Colonic mucosa (tissue), 4 donors: ENCODE measurements at places on chromosomes 2 and 18.
A peak's percentile ranks its signal among the peaks of the same experiment; 100 is the strongest.

GRCh38 chr18:45355944-45356520 lies 259.2 kb upstream of the SLC14A2 start:
- H3K27ac ChIP-seq, result no peak overlapping the region
- no peaks in the 10 kb centered on the region for H3K4me1 ChIP-seq
- H3K27me3 ChIP-seq, result no peaks in the 10 kb centered on the region
- DNase-seq, result no peak

GRCh38 chr2:143371616-143372015 lies 242.4 kb downstream of the ARHGAP15 start:
- no peaks in the 10 kb centered on the region for H3K27me3 ChIP-seq
- no peaks in the 10 kb centered on the region for H3K36me3 ChIP-seq
- H3K4me3 ChIP-seq, result no peak overlapping the region
- no peak overlapping the region for H3K27ac ChIP-seq

GRCh38 chr2:2590841-2591541 lies 259.9 kb upstream of the MYT1L start:
- no peak overlapping the region for H3K27ac ChIP-seq
- no peak overlapping the region for H3K4me3 ChIP-seq
- no peaks in the 10 kb centered on the region for H3K27me3 ChIP-seq
- DNase-seq, result no peak
- no peaks in the 10 kb centered on the region for H3K4me1 ChIP-seq

GRCh38 chr2:136215908-136216472 lies 98.0 kb upstream of the CXCR4 start:
- H3K27me3 ChIP-seq, result no peaks in the 10 kb centered on the region
- no peak overlapping the region for H3K27ac ChIP-seq
- no peaks in the 10 kb centered on the region for H3K36me3 ChIP-seq

DNA sequence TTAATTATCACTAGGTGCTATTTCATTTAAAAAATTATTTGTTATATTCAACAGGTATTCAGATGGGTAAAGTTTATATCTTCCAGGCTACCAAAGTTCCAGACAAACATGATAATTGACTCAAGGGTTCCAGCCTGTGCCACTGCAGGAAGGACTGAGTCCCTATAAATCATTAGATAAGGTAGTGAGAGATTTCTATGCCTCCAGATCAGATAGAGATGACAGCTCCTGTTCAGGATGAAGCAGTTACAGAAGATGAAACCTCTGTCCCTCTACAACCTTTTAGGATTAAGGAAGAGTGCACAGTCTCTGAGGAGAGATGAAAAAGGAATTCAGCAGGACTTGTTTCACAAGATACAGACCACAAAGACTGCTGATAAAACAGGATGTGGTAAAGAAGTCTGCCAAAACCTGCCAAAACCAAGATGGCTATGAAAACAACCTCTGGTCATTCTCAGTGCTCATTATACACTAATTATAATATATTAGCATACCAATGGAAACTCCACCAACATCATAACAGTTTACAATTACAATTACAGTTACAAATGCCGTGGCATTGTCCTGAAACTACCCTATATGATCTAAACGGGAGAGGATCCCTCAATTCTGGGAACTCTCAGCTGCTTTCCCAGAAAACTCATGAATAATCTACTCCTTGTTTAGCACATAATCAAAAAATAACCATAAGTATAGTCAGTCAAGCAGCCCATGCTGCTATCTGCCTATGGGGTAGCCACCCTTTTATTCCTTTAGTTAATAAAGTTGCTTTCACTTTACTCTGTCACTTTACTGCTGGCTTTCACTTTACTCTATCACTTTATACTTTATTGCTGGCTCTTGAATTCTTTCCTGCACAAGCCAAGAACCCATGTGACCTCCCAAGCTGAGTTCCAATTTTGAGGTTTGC lies 288.5 kb downstream of the PDE11A start:
- no peaks in the 10 kb centered on the region for H3K27me3 ChIP-seq
- no peaks in the 10 kb centered on the region for H3K4me1 ChIP-seq
- no peaks in the 10 kb centered on the region for H3K36me3 ChIP-seq
- no peak for DNase-seq

DNA sequence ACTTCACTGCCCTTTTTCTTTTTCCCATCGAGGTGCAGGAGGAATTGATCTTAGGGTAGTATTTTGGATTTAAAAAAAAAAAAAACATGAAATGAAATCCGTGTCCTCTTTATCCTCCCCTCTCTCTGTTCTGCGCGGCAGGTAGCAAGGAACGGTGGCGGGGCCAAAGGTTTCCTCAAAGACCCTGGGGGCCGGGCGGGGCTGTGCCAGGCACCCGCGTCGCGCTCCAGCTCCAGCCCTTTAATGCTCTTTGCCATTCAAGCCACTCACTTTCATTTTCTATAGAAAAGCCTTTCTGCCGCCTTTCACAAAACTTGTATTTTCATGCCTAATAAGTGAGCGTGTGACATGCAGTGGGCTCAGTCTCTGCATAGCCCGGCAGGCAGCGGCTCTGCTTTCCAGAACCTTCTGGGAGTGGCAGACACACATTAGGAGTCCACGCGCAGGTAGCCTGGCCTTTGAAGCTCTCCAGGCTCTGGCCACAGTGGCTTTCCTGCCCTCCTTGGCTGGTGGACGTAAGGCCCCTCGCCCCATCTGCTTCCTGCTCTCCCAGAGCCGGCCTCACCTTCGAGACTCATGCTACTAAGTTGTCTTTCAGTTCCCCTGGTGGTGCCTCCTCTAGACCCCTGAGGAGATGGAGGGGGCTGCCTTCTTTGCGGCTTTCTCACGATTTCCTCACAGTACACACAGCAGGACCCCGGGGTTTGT lies 41.7 kb downstream of the AGAP1 start:
- no peaks in the 10 kb centered on the region for H3K27me3 ChIP-seq
- DNase-seq, result no peak
- H3K27ac ChIP-seq, result no peak overlapping the region
- peaks cover 8% of the 10 kb centered on the region for H3K4me1 ChIP-seq

DNA sequence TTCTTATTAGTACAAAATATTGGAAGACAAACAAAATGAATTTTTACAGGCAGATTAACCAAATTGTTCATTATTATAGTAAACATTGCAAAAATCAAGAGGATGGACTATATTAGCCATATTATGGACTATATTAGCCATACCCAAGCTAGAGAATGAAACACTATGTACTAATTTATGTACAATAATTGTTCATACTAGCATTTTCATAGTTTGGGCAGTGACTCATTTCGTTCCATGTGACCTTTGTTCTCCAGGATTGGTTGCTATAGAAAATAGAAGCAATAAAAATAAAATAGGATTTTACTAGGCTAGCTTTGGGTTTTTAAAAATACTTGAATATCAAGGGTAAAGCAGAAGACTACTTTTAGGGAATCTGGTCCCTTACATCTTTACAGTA lies 176.8 kb downstream of the ZEB2 start:
- no peak overlapping the region for H3K27ac ChIP-seq
- H3K4me3 ChIP-seq, result no peak overlapping the region
- H3K4me1 ChIP-seq, result no peaks in the 10 kb centered on the region
- no peaks in the 10 kb centered on the region for H3K27me3 ChIP-seq
- no peaks in the 10 kb centered on the region for H3K36me3 ChIP-seq

DNA sequence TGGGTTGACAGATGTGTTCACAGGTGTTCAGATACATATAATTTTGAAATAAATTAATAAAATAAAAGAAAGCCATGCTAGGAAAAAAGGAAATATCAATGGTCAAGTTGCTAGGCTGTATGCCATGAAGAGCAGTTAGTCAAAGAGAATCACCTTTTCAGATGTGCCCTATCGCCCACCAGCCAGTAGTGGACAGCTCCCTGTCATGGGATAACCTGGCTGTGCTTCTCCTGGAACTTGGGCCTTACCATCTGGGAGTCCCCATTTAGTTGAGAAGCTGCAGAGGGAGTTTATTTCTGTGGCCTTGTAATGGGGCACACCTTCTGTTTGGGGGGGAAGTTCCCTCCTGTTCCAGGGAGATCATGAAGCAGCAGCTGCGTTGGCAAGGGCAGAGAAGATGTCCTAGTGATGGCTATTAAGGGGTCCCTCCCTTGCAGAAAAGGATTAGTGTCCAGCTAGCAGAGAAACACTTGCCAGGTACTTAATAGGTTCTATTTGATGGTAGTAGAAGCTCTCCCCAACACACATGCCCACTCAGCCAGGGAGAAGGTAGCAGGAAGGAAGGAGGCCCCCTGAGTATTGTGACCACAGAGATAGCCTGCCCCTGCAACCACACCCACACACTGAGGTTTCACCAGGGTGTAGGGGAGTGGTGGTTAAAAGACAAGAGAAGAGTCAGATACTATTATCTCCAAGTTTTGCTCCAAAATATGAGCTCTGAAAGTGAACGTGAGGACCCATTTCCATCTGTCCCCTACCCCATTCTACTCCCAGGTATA lies 117.7 kb downstream of the B3GNT2 start:
- H3K36me3 ChIP-seq, result no peaks in the 10 kb centered on the region
- no peaks in the 10 kb centered on the region for H3K27me3 ChIP-seq
- no peaks in the 10 kb centered on the region for H3K4me1 ChIP-seq
- H3K27ac ChIP-seq, result no peak overlapping the region

DNA sequence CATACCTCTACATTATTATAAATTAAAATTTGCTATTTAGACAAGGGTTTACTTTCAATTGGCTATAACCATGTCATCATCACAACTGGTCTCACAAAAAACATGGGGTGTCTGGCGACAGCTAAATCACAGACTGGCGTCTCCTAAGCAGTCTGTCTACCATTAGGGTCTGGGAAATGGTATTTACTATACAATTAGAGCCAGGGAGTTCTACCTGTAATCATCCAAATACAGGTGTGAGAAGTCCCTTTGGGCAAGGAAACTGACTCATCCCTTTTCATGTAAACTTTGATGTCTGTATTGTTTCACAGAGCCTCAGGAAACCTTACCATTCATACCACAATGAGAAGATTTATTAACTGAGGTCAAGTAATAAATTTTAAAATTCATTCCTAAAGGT lies 126.7 kb downstream of the OLA1 start:
- H3K4me3 ChIP-seq, result no peak overlapping the region
- H3K27me3 ChIP-seq, result no peaks in the 10 kb centered on the region
- H3K36me3 ChIP-seq, result no peaks in the 10 kb centered on the region
- no peaks in the 10 kb centered on the region for H3K4me1 ChIP-seq
- H3K27ac ChIP-seq, result no peak overlapping the region

DNA sequence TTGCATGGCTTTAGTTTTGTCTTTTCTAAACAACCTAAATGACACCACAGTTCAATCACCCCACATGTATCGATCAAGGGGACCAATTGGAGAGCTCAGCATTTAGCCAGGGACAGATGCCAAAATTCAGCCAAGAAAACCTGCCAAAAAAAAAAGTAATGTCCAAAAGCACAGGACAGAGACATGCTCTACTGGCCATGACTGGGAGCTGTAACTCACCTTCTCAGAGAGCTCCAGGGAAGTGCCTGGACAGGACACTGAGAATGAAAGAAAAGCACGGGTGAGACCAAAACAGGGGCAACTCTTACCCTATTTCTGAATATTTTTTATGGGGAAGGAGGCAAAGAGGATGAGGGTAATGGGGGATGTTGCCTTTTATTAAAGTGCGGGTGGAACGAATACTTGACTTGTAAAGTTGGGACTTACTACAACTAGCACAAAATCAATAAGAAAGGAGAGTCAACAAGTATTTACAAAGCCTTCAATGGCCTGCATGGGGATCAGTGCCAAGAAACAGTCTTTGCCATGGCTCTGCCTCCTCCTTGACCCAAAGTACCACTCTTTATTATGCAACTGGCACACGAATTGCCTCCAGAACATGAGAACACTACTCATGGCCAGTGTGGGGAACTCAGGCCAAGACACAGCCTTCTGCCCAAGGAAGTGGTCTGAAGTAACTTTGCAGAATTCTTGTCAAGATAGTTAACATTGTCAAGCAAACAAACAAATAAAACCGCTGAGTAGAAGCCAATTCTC lies 72.9 kb upstream of the HK2 start:
- no peak for DNase-seq
- no peak overlapping the region for H3K4me3 ChIP-seq
- H3K36me3 ChIP-seq, result no peaks in the 10 kb centered on the region
- no peaks in the 10 kb centered on the region for H3K4me1 ChIP-seq

GRCh38 chr2:81093031-81093430 lies 788.5 kb upstream of the LRRTM1 start:
- H3K36me3 ChIP-seq, result no peaks in the 10 kb centered on the region
- no peak for DNase-seq
- no peak overlapping the region for H3K4me3 ChIP-seq
- no peaks in the 10 kb centered on the region for H3K4me1 ChIP-seq
- no peaks in the 10 kb centered on the region for H3K27me3 ChIP-seq

DNA sequence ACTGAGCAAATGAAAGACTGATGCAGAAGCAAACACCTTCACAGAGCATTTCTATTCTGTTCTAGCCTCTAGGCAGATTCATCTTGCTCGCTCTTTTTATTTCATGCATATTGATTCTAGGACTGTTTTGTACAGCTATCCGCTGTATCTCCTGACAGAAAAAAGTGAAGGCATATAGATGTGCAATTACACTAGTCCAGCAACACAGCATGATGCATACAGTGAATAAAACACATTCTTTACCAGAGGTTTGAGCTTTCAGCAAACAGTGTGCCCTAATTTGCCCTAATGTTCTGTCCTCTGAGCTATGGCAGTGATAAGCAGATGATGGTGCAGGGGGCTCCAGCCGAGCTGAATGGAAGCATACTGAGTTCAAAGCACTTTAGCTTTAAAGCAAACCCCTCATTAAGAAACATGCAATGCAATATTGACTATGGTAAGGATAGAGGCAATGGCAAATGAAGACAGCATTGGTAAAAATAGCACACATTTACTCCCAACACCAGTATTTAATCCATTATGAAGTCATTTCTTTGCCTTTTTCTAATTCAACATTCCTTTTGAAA lies 141.2 kb upstream of the RGPD4 start:
- no peak for DNase-seq
- H3K27ac ChIP-seq, result no peak overlapping the region
- H3K36me3 ChIP-seq, result no peaks in the 10 kb centered on the region
- no peaks in the 10 kb centered on the region for H3K27me3 ChIP-seq

GRCh38 chr18:51168960-51169662 lies 28.4 kb downstream of the MEX3C start:
- DNase-seq, result no peak
- H3K27ac ChIP-seq, result no peak overlapping the region

GRCh38 chr18:5543773-5544389 lies at the start of gene EPB41L3:
TSS of gene EPB41L3 (minus strand) at chr18:5543997. CDS start at chr18:5489183, 54,814 bp downstream.
- H3K4me1 ChIP-seq, result no peaks in the 10 kb centered on the region
- no peaks in the 10 kb centered on the region for H3K36me3 ChIP-seq
- peak; percentile 18 for DNase-seq

GRCh38 chr2:24762518-24762917 lies 30.7 kb downstream of the PTRHD1 start:
- DNase-seq, result no peak
- no peaks in the 10 kb centered on the region for H3K36me3 ChIP-seq
- no peaks in the 10 kb centered on the region for H3K4me1 ChIP-seq
- no peak overlapping the region for H3K27ac ChIP-seq

DNA sequence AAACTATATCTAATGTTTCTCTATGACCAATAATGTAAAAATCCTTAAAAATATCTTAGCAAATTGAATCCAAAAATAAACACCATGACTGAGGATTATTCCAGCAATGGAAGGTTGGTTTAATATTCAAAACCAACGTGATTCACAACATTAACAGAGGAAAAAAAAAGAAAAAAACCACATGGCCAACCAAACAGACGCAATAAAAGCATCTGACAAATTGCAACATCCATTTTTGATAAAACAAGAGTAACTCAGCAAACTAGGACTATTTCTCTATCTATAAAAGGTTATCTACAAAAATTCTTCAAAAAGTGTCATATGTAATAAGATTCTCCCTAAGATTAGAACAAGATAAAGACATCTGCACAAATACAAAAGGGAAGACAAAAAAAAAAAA lies 28.9 kb downstream of the PPP3R1 start:
- no peak overlapping the region for H3K27ac ChIP-seq
- no peaks in the 10 kb centered on the region for H3K4me1 ChIP-seq
- no peaks in the 10 kb centered on the region for H3K27me3 ChIP-seq
- DNase-seq, result no peak
- no peaks in the 10 kb centered on the region for H3K36me3 ChIP-seq
